ENCODE measurements at places on chromosomes 1 and 21. TPM values are rescaled to one million over a fixed set of nuclear protein-coding genes. Genes with fewer than 3 reads are reported as not detected.

Gene TSPEAR
- 0.27 TPM for total RNA-seq

Gene GALNT2
- 48.0 TPM for total RNA-seq

Gene PTPRC
- total RNA-seq = 214 TPM

Gene EPHB2
- 5.0 TPM for total RNA-seq

Gene RBM11
- total RNA-seq = 2.6 TPM

Gene DIO1
- total RNA-seq = not detected

Gene KPRP
- not detected for total RNA-seq

Gene OLIG2
- not detected for total RNA-seq

Gene IPO9
- total RNA-seq = 34.1 TPM

Gene DCLRE1B
- total RNA-seq = 8.3 TPM

GRCh38 chr1:118963456-118964430 is 24.4 kb downstream of the TBX15 start:
- no peak for DNase-seq

DNA sequence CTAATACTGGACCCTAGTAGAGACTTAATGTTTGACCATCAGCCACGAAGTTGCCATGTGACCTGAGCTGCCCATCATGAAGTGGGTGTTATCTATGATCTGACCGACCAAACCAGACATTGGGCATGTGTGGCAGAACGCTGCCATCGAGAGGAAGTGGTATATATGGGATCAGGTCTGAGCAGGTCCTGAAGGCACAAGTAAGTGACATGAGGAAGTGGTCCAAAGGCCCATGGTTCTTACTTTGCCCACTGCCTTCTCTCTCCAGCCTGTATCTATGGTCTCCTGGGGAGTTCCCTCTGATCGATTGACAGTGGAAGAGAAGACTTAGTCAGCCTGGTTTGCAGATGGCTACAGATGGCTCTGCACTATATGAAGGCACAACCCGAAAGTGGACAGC is 7.9 kb downstream of the SPSB1 start:
- DNase-seq = no peak

DNA sequence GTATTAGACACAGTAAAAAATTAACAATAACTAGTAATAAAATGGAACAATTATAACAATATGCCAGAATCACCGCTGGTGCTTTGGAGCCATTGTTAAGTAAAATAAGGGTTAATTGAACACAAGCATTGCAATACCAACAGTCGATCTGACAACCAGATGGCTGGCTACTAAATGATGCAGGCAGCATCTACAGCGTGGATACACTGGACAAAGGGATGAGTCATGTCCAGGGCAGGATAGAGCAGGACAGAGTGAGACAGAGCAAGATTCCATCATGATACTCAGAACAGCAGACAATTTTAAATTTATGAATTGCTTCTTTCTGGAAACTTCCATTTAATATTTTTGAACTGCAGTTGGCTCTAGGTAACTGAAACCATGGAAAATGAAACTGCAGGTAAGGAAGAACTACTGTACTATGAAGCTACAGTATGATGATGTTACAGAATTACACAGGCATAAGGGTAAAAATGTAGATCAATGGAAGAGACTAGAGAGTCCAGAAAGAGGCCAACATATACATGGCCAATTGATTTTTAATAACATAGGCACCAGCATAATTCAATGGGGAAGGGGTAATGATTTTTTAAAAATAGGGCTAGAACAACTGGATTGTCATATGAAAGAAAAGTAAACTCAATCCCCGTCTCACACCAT is 168.7 kb downstream of the RRAGC start:
- no peak for DNase-seq

- DNase-seq = no peak
These were observed 59.2 kb upstream of the EPS8L3 start for GRCh38 chr1:109822749-109823542.

DNA sequence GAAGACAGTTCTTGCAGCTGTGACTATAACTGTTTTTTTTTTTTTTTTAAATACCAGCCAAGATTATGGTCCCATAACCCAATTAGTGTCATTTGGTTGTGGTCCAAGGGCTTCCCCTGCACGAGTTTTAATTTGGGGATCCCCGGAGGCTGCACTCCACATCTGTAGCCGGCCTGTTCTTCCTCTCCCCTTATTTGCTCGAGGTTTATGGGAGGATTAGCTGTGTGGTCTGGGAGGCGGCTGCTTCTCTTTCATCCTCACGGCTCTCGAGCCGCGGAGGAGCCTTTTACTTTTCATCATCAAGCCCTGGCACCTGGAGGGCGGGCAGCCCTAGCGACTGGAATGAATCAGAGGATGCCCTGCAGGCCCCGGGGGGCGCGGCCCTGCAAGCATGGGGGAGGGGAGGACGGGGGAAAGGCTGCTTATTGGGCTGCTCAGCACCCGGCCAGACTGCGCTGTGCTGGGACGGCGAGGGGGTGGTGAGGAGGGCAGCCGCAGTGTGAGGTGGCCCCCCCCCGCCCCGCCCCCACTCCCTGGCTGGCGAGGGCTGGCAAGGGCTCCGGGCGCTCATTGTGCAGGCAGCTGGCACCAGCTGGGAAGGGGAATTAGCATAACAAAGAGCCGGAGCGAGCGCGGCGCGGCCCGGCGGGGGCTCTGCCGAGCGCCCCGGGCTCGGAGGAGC is 18.5 kb downstream of the SERTAD4 start:
- DNase-seq = peak; percentile 62

- no peak for DNase-seq
These were observed 12.3 kb downstream of the NCF2 start for GRCh38 chr1:183577897-183578465.

GRCh38 chr1:115156826-115157468 is 67.6 kb upstream of the TSPAN2 start:
- DNase-seq = no peak

DNA sequence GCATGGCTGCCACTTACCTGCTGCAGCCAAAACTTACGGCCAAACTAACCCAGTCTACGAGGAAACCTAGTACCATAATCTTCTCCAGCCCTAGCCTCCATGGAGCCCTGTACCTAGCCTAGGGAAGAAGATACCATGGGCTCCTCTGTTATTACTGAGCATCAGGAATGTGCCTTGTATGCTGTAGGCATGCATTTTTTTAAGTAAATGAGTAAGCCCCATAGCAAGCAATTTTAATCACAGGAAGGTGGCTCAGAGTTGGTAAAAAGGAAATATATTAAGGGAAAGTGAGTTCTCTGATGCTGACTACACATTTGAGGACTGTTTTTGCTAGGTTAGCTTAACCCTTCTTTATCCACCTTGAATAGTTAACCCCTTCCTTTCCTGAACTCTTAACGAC is 21.2 kb downstream of the NFASC start:
- DNase-seq = no peak

DNA sequence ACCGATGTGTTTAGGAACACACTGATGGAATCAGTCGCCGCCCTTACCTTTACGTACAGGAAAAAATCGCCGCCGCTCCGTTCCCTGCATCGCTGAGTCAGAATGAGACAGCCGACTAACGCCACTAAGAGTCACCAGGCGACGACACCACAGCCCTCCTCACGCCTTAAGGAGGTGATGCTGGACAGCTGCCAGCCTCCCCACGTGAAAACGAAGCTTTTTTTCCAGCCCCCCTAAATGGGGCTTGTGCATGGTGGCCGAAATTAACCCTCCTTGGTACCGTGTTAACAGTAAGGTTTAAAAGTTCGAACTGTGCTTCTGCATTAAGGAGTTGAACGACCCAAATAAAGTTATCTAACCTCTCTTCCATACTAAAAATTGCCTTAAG is 511 bp downstream of the DNTTIP2 start:
- DNase-seq = peak; percentile 77

- DNase-seq = no peak
These were observed 52.0 kb upstream of the PDC start for GRCh38 chr1:186512698-186513457.

GRCh38 chr1:223748405-223748772 is 36.0 kb downstream of the CAPN2 start:
- no peak for DNase-seq

DNA sequence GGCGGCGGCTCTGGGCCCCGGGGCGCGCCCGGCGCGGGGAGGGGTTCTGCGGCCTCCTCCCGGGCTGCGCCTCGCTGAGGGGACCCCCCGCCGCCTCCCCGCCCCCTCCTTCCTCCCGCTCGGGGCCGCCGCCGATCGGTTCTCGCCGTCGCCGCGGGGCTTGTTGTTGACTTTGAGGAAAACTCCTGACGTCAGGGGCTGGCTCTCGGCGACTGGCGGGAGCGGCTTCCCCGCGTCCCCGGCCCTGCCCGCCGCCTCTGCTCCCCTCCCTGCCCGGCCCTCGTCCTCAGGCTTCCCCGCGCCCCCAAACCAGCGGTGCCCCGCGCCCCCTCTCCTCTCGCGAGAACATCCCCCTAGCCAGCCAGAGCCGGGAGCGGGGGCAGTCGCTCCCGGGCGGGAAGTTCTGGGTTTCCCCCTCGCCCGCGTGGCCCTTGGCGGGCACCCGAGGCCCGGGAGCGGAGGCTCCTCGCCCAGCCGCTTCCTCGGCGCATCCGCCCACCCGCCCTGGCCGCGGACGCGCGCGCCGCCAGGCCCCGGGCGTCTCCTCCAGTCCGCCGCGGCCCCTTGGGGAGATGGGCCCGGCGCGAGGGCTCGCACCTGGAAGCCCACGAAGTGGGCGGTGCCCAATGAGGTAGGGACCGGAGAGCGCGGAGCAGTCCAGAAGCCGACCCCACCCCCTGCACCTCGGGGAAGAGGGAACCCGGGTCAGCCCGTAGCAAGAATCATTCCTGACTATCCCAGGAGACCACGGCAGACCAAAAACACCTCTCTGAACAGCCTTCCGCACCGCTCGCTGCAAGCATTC is 611 bp upstream of the AKT3 start:
- DNase-seq = peak; percentile 80

GRCh38 chr1:192538407-192539296 is 36.9 kb upstream of the RGS1 start:
- DNase-seq = no peak

GRCh38 chr1:226033582-226033981 is 28.9 kb upstream of the H3-3A start:
- no peak for DNase-seq
